Activated CD8-positive, alpha-beta T cell treated with anti-CD3 and anti-CD28 coated beads for 36 hours (primary cell): ENCODE measurements at places on chromosomes 1 and 21. TPM values are rescaled to one million over a fixed set of nuclear protein-coding genes. Genes with fewer than 3 reads are reported as not detected.

The TEX38 gene
- not detected for total RNA-seq

The PRDX6 gene
- 165 TPM for total RNA-seq

The TMEM9 gene
- 28.7 TPM for total RNA-seq

The SERPINC1 gene
- not detected for total RNA-seq

The FAM43B gene
- total RNA-seq: not detected

The PTPRF gene
- 3.8 TPM for total RNA-seq

GRCh38 chr1:115118086-115118485 is 28.8 kb upstream of the TSPAN2 start:
- H3K4me1 ChIP-seq: no peaks in the 10 kb centered on the region
- H3K27ac ChIP-seq: no peak overlapping the region
- H3K4me3 ChIP-seq: no peak overlapping the region
- DNase-seq: no peak

GRCh38 chr1:20932437-20932977 is 145.4 kb upstream of the HP1BP3 start:
- H3K4me1 ChIP-seq: peaks cover 20% of the 10 kb centered on the region
- H3K27me3 ChIP-seq: no peaks in the 10 kb centered on the region
- DNase-seq: peak; percentile 34
- peak overlapping the region; percentile 14 for H3K4me3 ChIP-seq

DNA sequence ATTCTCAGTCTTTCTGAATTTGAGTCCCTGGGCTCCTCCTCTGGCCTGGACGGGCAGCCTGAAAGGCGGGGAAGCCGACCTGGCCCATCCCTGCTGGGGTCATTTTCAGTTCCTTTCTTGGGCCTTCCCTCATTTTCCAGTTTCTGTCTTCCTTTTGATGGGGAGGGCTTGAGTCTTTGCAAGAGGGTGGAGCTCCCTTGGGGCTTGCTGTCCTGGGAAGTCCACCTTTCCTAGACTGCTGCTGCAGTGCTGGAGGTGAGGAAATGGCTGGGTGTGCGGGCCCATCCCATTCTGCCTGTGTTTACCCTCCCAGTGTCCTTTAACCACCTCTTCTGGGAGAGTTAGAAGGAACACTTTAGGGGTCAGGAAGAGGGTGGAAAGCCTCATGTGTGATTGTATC is 40.4 kb upstream of the SYNC start:
- no peak for DNase-seq
- peak overlapping the region; percentile 38 for H3K4me3 ChIP-seq
- H3K27me3 ChIP-seq: peaks cover 18% of the 10 kb centered on the region
- H3K4me1 ChIP-seq: no peaks in the 10 kb centered on the region

GRCh38 chr1:42756956-42757891 is 9.6 kb downstream of the P3H1 start:
- peaks cover under 1% of the 10 kb centered on the region for H3K4me1 ChIP-seq
- peak; percentile 21 for DNase-seq
- no peak overlapping the region for H3K4me3 ChIP-seq
- H3K36me3 ChIP-seq: peaks cover 48% of the 10 kb centered on the region
- H3K27ac ChIP-seq: no peak overlapping the region

DNA sequence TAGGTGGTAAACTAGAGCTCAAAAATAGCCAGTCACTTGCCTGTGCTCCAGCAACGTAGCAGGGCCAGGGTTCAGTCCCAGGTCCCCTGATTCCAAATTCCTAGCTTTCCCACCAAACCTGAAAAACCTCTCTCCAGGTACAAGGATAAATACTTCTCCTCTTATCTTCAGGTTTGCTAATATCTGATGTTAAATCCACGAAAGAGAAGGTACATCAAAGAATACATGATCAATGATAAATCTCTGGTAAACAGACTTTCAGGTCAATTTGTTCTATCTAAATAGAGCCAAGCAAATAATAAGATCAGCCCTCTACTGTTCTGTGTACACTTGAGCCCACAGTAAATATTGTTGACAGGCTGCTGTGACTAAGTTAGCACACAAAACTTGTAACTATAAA is 52.1 kb upstream of the AKT3 start:
- no peak overlapping the region for H3K4me3 ChIP-seq
- H3K27me3 ChIP-seq: peaks cover 2% of the 10 kb centered on the region
- H3K4me1 ChIP-seq: no peaks in the 10 kb centered on the region
- no peaks in the 10 kb centered on the region for H3K36me3 ChIP-seq
- no peak overlapping the region for H3K27ac ChIP-seq

- H3K4me1 ChIP-seq: peaks cover 18% of the 10 kb centered on the region
- DNase-seq: no peak
- no peak overlapping the region for H3K27ac ChIP-seq
- H3K36me3 ChIP-seq: no peaks in the 10 kb centered on the region
- no peak overlapping the region for H3K4me3 ChIP-seq
These were observed 68.1 kb downstream of the URB2 start for GRCh38 chr1:229694053-229694693.

DNA sequence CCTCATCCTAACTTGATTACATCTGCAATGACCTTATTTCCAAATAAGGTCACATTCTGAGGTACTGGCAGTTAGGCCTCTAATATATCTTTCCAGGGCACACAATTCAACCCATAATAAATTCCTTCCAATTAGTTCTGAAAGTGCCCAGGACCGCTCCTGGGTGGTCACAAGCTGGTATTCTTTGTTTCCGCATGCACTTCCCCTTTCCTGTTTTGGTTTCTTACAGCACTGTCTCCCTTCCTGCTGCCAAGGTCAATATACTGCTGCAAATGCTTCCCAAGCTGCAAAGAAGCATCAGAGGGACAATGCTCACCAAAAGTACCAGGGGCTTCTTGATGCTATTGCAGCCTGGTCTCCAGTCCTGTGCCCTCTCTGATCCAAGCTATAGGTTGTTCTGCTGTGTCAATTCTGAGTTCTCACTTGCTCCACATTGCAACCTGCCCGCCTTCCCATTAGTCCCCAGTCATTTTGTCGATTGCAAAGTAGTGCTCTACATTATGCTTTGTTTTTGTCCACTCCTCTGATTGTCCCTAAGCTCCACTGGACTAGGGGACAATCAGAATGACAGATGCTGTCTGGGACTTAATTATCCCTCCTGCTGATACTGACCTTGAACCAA is 13.9 kb upstream of the XPR1 start:
- H3K4me1 ChIP-seq: no peaks in the 10 kb centered on the region
- H3K36me3 ChIP-seq: no peaks in the 10 kb centered on the region
- DNase-seq: no peak

DNA sequence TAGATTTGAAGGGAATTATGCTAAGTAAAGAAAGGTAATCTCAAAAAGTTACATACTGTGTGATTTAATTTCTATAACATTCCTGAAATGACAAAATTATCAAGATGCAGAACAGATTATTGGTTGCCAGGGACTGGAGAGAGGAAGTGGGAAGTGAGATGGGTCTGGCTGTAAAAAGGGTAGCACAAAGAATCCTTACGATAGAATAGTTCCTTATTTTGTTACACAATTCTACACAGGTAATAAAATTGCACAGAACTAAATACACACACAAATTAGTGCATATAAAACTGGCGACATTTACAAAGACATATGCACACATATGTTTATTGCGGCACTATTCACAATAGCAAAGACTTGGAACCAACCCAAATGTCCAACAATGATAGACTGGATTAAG is 33.5 kb downstream of the ZNF684 start:
- no peak overlapping the region for H3K4me3 ChIP-seq
- H3K4me1 ChIP-seq: peaks cover 10% of the 10 kb centered on the region
- DNase-seq: no peak
- no peak overlapping the region for H3K27ac ChIP-seq
- no peaks in the 10 kb centered on the region for H3K36me3 ChIP-seq
- no peaks in the 10 kb centered on the region for H3K27me3 ChIP-seq

GRCh38 chr1:92623187-92623778 is 136.6 kb upstream of the GFI1 start:
- H3K4me1 ChIP-seq: peaks cover 2% of the 10 kb centered on the region
- H3K27me3 ChIP-seq: no peaks in the 10 kb centered on the region

DNA sequence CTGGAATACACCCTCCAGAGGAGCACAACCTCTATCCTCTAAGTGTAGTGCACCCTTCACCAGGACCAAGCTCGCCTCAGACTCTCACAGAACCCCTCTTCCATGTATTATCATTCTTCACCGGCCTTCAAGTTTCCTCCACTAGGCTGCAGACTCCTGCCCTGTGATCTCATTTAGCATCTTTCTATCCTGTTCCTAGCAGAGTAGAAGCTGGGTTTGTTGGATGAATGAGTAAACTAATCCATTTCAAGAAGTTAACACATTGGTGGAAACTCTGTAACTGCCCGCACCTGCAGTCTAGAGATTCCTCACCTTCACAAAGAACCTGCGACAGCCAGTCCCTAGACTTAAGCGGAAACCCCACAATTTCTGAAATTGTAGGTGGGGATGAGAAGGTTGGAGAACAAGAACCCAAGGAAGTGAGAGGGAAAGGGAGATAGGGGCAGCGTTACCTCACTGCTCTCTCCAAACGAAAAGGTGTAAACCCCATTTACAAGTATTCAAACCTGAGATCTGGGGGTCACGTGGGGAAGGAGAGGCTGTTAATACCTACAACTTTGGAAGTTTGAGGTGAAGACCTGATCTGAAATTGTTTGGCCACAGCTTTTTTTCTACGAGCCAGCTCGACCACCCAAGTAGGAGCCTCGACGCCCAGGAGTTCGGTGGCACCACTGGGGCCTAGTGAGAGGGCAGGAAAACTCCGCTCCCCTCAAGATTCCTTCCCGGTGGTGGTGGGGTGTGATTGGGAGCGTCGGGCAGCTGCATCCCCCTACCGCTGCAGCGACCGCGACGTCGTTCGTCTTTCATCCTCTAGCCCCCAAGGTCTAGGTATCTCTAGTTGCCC is 1.2 kb downstream of the PTPN14 start:
- DNase-seq: no peak
- peaks cover 47% of the 10 kb centered on the region for H3K27me3 ChIP-seq
- H3K4me3 ChIP-seq: no peak overlapping the region

DNA sequence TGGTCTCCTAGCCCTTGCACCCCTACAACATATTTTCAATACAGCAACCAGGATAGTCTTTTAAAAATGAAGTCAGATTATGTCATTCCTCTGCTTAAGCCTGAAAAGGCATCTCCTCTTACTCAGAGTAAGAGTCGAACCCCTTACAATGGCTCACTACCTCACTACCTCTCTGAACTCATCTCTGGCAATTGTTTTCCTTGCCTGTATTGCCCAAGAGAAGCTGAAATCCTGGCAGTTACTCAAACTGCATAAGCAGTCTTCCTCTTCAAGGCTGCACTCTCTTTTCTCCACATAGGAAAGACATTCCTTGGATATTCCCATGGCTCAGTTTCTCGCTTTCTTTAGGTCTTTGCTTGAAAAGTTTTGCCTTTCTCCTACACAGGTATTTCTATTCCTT is 22.7 kb downstream of the CLDN8 start:
- DNase-seq: no peak
- H3K27ac ChIP-seq: no peak overlapping the region
- no peaks in the 10 kb centered on the region for H3K27me3 ChIP-seq
- no peaks in the 10 kb centered on the region for H3K36me3 ChIP-seq
- H3K4me3 ChIP-seq: no peak overlapping the region
- H3K4me1 ChIP-seq: no peaks in the 10 kb centered on the region
